ENCODE measurements at places on chromosomes 2 and 18. TPM values are rescaled to one million over a fixed set of nuclear protein-coding genes. Genes with fewer than 3 reads are reported as not detected.

Gene NT5C1B
- not detected for total RNA-seq

Gene C2orf66
- not detected for total RNA-seq

Gene CCBE1
- not detected for total RNA-seq

Gene POTEC
- total RNA-seq: not detected

Gene PAX3
- not detected for total RNA-seq

Gene NT5DC4
- total RNA-seq: not detected

Gene TYMS
- total RNA-seq: 7.3 TPM

Gene TEX261
- 37.8 TPM for total RNA-seq

Gene CRYGC
- not detected for total RNA-seq

Gene DNAJC5G
- total RNA-seq: not detected

Gene CFAP53
- total RNA-seq: 0.35 TPM

DNA sequence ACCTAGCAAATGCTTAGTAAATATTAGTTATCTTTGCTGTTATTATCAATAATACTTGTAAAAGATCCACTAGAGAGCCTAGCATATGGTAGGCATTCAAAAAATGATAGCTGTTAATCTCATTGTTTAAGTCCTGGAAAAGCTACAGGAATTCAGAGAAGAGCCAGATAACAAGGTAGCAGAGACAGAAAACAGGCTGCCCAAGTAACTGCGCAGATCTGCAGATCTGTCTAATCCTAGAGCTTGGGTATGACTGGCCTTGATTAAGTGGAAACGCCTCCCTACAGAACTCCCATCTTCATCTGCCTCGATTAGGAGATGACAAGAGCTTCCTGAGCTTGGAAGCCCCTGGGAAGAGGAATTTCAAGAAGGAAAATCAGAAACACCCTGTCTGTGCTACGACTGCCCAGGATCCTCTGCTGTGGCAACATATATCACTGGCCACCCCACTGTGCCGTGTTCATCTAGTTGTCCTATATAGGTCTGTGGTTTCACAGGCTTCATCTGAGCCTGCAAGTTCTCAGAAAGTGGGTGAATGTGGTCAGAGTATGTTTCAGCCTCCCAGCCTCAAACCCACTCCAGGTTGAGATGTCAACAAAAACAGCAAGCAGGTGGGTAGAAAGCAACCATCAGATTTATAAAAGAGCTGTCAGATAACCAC, 151.5 kb upstream of the PKDCC start:
- peak; percentile 81 for DNase-seq

DNA sequence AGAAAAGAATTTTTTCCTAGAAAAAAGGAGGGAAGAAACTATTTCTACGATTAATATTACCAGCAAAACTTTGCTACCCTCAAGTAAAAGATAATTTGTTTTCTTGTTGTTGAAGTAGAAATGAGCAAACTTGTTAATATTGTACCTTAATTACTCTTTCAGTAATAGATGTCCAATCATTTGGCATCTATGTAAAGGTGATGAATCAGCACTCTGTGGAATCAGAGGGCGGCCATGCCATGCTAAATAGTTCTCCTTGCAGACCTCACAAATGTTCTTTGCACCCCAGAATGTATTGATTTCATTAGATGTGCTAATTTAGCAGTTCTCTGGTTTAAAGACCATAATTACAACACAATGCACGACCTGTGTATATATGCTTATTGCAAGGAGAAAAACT, 29.1 kb upstream of the THSD7B start:
- no peak for DNase-seq

GRCh38 chr2:68940369-68940768, 12.3 kb downstream of the GKN2 start:
- no peak for DNase-seq

DNA sequence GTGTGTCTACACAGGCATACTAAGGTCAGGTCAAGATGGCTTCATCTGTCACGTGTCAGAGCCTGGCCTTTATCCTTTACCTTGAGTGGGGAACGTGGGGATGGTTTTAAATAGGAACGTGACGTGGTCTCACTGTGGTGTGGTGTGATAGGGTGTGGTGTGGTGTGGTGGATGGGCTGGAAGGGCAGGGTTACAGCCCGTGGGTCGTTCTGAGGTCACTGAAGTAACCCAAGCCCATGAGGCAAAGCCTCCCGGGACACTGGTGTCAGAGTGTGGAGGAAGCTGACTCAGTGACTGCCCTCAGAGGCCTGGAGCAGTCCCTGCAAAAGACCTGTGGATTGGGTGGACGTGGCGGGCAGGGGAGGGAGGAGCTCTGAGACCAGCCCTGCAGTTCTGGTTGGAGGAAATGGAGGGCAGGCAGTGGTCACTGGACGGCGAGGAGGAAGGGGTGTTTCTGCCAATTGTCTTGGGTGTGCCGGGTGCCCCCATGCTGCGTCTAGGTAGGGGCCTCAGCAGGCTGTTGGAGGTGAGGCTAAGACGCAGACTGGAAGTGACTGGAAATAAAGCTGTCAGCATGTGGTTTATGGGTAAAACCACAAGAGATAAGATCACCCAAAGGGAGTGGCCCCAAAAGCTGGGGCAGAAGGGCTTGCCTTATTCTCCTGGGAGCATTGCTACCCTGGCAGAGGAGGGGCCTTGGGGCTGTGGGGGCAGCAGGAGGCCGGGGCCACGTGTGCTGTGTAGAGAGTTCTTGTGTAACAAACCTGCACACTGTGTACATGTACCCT, 84.8 kb downstream of the SH3RF3 start:
- peak; percentile 84 for DNase-seq

DNA sequence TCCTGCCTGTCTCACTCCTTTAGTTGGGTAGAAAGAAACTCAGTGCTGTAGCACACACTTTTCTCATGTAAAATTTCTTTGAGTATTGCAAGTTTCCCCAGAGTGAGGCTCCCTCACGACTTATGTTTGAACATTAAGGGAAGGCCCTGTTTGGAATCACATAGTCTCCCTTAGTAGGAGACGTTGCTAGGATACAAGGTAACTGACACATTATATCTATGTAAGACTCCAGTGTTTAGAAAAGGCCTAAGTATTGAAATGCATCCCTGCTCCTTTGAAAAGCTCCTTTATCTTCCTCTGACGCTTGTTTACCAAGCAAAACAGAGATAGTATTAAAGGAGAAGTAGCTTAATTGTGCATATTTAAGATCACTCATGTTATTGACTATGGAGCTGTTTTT, 248.2 kb downstream of the PHLPP1 start:
- DNase-seq: no peak

- no peak for DNase-seq
Measured at GRCh38 chr2:196088203-196088602, 19.6 kb upstream of the DNAH7 start.

DNA sequence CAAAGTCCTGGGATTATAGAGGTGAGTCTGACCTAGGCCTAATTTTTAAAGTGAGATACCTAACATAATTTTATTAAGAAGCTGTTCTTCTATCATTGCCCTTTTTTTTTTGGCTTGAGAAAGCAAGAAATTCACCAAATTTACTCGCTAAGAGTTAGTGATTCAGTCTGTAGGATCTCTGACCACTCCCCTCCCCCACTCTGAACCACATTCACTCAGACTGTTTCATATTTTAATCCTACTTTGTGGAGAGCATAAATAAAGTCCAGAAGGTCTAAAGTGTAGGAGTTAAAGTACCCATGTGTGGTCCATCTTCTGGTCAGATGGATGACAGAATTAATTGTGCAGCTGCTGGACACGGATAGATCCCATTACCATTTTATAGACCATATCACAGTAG, 115.8 kb upstream of the MGAT5 start:
- no peak for DNase-seq

GRCh38 chr2:46180189-46180588, 117.0 kb upstream of the EPAS1 start:
- no peak for DNase-seq

GRCh38 chr2:224865016-224865415, 148.9 kb upstream of the CCDC195 start:
- DNase-seq: no peak

DNA sequence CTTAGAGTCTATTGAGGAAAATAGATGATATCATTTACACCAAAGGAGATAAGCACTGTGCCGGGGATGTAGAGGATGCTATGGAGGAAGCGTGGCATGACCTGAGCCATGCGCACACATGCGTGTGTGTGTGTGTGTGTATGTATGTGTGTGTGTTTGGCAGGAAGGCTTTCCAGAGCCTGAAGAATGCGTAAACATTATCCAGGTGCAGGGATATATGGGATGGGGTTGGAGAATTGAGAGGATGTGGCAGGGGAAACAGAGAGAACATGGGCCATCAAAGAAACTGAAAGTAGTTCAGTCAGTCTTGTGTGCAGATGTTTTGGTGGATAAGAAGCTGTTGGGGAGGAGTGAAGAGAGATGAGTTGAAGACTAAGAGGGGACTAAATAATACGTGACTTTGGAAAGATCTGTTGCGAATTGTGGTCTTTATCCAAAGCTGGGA, 9.3 kb upstream of the STAT1 start:
- peak; percentile 46 for DNase-seq

DNA sequence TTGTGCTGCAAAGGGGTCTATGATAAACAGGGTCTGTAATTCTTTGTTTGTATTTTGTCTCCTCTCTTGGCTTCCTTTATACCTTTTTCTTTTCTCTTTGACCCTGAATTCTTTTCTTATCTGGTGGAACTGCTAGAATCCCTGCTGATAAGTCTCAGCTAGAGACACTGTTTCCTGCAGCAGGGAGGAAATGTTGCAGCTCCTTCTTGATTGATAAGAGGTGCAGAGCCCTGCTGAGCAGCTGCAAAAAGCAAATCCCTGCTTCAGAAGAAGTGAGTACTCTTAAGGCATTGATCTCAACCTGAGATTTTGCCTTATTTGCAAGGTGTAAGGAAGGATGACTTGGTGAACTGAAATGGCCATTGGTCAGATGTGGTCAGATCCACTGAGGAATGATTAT, 167.8 kb downstream of the NUP35 start:
- no peak for DNase-seq

GRCh38 chr2:200616656-200617055, 30.8 kb downstream of the AOX1 start:
- no peak for DNase-seq

- DNase-seq: no peak
Measured at GRCh38 chr18:12851716-12852115, 32.3 kb downstream of the PTPN2 start.

DNA sequence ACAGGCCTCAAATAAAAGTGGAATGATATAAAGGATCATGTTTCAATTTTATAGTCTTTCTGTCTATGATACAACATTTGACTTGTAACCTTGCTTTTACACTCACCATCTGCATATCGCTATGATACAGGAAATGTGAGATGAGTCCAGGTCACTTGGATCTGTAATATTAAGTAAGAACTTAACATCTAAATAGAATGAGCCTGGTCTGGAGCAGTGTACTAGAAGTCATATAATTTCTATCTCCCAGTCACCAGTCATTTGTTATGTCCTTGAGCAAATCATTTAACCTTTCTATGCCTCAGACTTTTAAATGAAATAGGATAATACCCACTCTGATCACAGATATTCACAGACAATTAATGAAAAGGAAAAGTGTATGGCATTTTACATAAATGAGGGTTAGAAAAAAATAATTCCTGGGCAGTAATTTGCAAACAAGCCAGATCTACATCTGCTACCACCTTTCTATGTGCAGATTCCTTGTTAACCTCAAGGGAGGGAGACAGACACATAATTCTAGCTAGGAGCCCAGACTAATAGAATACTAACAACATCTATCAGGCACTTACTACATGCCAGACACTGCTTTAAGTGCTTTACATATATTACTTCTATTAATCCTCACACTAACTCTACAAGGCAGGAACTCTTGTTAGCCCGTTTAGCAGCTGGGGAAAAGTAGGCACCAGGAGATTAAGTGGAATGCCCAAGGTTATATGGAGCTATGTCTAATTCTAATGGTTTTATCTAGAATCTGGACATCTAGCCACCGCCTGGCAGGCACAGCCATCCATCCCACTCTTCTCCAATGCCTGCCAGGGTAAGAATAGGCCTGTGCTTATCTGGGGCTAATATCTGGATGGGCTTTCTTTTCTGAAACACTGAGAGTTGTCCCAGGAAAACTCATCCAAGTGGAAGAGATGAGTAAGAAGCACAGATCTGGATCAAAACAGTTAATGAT, 313.6 kb upstream of the CDH20 start:
- no peak for DNase-seq

DNA sequence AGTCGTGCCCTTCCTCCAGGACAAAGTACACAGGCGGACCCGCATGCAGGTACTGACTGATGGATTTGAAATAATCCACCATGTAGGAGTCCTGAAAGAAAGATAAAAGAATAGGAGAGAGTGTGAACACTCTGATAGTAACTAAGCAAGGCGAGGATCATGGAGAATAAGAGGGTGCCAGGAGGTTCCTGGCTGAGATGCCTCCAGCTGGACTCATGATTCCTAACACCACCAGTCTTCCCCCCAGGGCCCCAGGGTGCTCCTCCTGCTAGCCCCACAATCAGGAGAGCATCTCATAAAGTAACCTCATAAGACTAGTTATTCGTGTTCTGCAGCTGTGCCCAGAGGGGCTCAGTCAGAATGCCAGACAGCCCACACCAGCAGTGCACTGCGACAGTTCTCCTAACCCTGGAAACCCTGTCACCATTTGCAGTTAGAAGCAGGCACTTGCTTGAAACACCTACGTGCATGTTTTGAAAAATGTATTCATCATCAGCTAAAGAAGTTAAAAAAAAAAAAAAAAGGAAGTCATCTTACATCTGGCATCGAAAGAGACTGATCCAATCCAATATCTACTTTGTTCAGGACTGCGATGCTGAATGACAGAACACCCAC, 36.7 kb downstream of the RMC1 start:
- no peak for DNase-seq

GRCh38 chr2:222270396-222270795, 28.4 kb downstream of the PAX3 start:
- DNase-seq: no peak

- DNase-seq: no peak
Measured at GRCh38 chr2:218194880-218195279, 22.1 kb upstream of the ARPC2 start.

GRCh38 chr2:239465017-239466001, 64.5 kb upstream of the HDAC4 start:
- DNase-seq: no peak

DNA sequence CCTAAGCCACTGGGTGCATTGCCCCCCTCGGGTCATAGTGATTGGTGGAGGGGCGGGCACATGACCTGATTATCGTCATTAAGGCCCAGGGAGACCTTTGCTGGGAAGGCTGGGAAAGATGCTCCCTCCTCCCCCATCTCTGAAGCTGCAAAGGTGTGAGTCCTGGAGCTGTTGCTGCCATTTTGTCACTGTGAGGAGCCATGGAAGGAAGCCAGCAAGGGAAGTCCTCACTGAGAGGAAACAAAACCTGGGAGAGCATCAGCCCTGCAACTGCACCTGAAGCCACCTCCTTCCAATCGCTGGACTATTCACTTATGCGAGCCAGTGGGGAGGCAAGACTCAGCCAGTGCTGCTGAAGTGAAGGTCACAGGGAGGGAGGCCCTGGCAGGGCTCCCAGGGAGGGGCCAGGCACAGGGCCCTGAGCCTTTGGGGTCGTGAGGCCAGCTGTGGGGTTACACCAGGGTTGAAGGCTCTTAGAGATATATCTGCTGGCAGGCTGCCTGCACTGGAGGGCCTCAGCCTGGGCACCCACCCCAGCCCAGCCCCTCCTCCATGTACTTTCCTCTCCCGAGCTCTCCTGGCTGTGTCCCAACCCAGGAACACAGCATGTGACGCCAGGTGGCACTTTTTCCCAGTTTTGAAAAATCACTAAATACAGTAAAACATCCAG, 10.7 kb upstream of the FAHD2A start:
- no peak for DNase-seq
